H9 (cell line): ENCODE measurements at places on chromosomes 16 and 17. TPM values are rescaled to one million over a fixed set of nuclear protein-coding genes. Genes with fewer than 3 reads are reported as not detected.

The CA5A gene
- not detected in 2 replicates for total RNA-seq

GRCh38 chr17:49071106-49071505, 61.5 kb upstream of the B4GALNT2 start:
- no peak for DNase-seq

- peak; percentile 100 for DNase-seq
These were observed 429 bp upstream of the NR1D1 start for GRCh38 chr17:40100669-40101366.

- no peak for DNase-seq
These were observed 65.2 kb downstream of the OMG start for GRCh38 chr17:31231852-31232251.

GRCh38 chr17:70343114-70343513, 173.8 kb downstream of the KCNJ2 start:
- DNase-seq = no peak
